C1 segment of cervical spinal cord (tissue), 14 donors: ENCODE measurements at places on chromosomes 1 and 21.

DNA sequence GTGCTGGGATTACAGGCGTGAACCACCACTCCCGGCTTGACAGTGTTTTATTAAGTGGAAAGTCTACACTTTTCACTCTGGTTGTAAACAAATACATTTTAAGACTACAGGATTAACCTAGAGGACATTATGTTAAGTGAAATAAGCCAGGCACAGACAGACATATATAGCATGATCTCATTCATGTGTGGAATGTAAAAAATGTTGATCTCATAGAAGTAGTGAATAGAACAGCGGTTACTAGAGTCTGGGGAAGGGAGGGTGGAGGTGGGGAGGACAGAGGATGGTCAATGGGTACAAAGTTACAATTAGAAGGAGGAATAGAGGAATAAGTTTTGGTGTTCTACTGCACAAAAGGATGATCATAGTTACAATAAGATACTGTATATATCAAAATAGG is 16.9 kb downstream of the CTH start:
- DNase-seq: no peak

DNA sequence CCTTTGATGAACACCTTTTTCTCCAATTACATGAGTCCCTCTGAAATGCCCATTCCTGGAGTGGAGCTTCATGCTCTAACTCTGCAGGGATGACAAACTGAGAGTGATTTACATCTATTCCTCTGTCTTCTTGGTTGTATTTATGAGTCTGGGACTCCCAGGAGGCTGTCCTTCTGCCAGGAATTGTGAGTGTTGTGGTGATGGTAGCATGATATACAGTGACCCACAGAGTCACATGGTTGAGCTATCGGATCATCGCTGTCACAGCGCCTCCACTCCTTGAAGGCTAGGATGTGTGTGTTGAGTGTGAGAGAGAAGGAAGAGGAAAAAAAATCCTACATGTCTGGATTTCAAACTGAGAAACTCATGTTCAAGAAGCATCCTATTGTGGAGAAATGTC is 163.4 kb upstream of the CACNA1E start:
- no peak for DNase-seq

- no peak for DNase-seq
Observed at GRCh38 chr1:16981269-16981849, 939 bp upstream of the MFAP2 start.

GRCh38 chr21:44437696-44438431 is 17.4 kb upstream of the LRRC3 start:
- no peak for DNase-seq

GRCh38 chr1:177932123-177932522 is 37.7 kb downstream of the SEC16B start:
- no peak for DNase-seq

DNA sequence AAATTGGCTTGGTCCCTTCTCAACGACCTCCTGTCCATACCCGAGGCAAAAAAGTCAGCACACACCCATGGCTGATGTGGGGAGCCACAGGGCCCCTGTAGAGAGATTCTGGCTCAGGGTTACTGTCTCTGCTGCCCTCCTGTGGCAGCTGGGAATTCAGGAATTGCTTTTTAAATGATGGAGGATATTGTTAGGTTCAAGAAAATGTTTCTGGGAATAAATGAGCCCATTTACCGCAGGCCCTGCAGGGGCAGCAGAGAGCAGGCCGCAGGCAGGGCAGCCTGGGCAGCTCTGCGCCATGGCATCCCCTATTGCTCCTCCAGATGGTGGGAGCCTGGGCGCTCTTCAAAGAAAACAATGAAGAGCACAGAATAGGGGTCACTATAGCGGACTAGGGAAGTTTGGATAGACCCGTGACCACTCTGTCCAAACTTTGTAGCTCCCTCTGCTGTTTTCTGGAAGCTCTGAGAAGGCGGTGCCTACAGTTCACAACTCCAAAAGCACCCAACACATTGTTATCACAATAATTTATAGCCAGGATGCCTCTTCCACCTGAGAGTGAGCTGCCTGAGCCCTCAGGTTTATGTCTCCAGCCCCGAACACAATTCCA is 201.1 kb downstream of the BACH1 start:
- peak; percentile 39 for DNase-seq
